ENCODE measurements at places on chromosomes 16 and 17.

GRCh38 chr16:29789775-29790182, 772 bp upstream of the KIF22 start:
- DNase-seq: no peak

GRCh38 chr16:66693149-66693548, 3.4 kb downstream of the CMTM4 start:
- no peak for DNase-seq

- DNase-seq: no peak
Measured at GRCh38 chr16:24132797-24133155, 123.4 kb upstream of the CACNG3 start.

GRCh38 chr17:60395508-60396065, 3.7 kb upstream of the USP32 start:
- DNase-seq: no peak

DNA sequence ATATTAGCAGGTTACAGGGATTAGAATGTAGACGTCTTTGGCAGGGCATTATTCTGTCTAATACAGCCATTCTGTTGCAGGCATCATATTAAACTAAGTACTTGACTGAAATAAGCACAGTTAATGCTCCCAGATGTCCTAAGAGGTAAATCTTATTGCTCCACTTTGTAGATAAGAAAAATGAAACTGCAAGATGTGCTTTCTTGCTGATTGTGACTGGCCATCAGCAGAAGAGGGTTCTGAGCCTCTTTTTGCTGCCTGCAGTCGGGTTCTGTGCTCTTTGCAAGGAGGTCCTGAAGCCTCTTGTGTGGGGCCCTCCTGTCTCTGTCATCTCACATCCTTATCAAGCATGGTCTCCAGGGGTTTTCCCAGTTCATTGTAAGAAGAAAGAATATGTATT, 167.1 kb downstream of the KCNJ2 start:
- DNase-seq: no peak

DNA sequence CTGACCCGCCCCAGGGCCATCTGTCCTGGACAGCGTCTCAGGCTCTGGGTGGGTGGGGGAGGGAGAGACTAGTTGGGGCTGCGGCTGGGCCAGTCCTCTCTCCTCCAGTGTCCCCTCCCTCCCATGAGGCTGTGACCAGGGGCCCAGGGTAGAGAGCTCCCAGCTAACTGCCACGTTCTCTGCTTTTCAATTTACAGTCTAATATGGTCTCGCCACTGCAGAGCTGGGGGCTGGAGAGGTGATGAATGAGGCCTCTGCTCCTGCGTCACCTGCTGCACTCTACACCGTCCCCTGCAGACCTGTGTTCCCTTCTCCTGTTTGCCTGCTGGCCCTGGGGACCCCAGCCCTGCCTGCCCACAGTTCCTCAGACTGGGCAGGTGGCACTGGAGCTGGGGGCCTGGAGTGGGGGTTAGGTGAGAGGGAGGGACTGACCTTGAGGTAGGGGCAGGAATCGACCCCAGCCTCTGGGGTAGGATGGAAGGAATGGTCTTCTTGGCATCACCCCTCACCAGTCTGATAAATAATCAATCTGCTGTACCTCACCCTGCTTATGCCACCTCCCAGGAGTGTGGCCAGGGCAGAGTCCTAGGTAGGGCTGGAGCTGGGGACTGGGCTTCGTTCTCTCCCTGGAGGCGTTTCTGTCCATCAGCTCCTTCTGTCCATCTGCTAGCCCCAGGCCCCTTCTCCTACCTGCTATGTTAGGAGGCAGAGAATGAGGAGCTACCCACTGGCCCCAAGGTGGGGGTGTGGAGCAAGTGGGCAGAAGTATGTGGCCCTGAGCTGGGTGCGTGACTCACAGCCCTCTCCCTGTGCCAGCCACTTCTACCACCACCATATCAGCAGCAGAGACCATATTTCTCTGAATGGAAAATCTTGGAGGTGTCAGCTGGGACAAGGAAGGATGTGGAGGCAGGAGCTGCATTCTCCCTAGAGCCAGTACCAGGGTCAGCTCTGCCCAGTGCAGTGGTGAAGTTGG, 12.9 kb downstream of the SEZ6 start:
- no peak for DNase-seq

- DNase-seq: no peak
Measured at GRCh38 chr16:58882292-58882691, 148.2 kb upstream of the GOT2 start.

GRCh38 chr16:1982013-1982433, 754 bp upstream of the NOXO1 start:
- no peak for DNase-seq

- DNase-seq: no peak
Measured at GRCh38 chr16:24534620-24535019, 4.7 kb upstream of the RBBP6 start.

GRCh38 chr17:76150712-76151622, 9.9 kb upstream of the FOXJ1 start:
- no peak for DNase-seq

DNA sequence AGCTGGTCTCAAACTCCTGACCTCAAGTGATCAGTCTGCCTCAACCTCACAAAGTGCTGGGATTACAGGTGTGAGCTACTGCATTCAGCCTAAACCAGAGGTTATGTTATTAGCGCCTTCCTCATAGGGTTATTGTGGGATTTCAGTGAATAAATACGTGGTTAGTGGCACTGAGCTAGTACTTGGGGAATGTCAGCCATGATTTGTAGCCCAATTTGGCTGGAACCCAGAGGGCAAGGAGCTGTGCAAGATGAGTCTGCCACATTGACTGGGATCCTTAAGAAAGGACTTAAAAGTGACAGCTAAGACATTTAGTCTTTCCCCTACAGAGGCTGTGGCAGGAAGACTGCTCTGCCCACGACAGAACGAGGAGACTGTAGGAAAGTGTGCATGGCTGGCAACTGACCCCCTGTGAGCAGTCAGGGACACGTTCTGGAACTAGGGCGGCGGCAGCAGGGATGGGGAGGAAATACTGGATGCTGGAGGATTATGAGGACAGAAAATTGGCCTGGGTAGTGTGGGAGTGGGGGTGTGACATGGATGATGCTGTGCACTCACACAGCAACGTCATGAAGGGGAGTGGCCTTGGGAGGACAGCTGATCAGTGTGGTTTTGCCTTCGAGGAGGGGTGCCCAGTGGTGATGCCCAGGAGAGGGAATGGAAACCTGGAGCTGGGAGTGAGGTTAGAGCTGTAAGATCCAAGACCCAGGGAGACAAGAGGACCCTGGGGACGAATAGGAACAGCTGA, 14.6 kb downstream of the ATP5PD start:
- peak; percentile 85 for DNase-seq

- no peak for DNase-seq
Measured at GRCh38 chr16:84940670-84941551, 70.4 kb downstream of the ZDHHC7 start.

- DNase-seq: no peak
Measured at GRCh38 chr16:79437764-79438751, 162.5 kb downstream of the MAF start.

DNA sequence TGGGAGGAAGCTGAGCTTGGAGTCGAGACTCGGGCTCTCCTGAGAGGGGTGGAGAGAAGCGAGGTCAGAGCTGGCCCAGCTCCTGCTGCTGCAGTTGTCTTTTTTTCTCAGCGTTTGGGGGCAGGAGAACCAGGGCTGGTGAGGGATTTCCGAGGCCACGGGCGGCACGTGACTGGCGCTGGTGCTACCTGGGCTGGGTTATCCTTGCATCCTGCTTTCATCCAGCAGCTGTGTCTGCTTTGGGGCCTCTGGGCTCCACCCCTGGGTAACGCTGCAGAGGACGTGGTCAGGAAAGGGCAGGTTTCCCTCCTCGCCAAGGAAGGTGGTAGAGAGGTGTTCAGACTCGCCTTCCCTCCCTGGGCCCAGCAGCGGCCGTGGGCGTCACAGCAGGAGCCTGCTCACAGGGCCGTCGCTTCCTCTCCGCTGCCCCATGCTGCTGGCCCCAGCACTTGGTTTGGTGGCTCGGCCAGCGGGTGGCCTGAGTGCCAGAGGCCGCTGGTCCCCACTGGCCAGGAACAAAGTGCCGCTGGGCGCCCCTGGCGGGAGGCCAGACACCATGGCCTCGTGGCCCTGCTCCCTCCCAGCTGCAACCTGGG, 22.5 kb downstream of the GSE1 start:
- no peak for DNase-seq

DNA sequence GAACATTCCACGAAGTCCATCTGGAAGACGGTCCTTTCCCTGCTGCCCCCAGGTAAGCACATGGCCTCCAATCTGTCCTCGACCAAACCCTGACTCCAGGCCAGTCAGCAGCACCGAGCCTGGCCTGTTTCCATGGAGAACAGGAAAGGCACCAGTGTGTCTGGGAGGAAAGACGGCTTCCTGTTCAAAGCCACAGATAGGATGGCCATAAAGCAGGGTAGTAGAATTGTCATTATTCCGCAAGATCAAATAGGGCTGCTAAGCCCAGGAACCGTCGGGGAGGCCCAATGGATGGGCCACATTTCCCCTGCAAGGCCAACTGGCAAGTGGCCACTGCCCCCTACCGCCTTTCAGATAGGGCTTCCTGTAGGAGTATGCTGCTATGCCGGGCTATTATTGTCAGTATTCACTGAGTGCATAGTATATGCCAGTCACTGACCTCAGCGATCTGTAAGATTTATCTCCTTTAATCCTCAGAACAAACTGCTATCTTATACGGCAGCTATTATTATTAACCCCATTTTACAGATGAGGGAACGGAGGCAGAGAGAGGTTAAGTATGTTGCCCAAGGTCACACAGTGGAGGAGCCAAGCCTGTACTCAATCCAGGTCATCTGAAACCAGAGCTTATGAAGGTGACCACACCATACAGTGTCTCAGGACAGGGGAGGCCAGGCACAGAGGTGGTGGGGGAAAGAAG, 23.0 kb upstream of the PLCG2 start:
- DNase-seq: no peak

DNA sequence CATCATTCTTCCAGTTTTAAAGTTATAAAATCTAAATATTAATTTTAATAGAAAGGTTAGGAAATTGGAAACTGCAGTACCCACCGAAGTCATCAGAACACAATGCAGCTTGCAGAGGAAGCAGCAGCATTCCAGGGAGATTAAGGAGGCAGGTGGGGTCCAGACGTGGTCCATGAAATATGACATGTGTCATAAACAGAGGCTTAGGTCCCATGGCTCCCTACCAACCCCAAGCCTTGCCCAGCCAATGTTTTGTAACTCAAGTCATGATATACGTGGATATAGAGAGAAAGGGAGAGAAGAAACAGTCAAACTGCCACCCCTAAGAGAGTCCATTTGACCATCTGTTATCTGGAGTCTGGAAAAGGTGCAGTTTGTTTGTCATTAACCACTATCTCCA, 670.0 kb downstream of the TOX3 start:
- DNase-seq: no peak

- no peak for DNase-seq
Measured at GRCh38 chr17:48814504-48814903, 2.5 kb downstream of the TTLL6 start.

- no peak for DNase-seq
Measured at GRCh38 chr16:12231666-12232065, 255.1 kb downstream of the SNX29 start.

DNA sequence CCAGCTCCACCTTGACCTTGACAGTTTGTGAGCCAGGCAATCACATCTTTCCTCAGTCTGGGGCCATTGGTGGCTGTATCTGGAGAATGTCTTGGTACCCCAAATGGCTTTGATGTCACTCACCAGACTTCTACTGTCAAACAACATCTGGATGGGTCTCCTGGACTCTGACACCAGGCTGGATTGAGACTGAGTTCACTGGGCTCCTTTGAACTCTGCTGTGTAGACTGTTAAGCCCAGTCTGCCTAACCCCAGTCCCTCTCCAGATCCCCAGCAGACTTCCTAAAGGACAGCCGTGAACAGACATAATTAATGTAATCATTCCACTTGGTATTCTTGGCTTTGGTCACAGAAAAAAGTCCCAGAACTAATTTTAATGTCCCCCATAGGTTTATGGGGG, 84.1 kb upstream of the KIFC3 start:
- no peak for DNase-seq

GRCh38 chr16:79687249-79688130, 87.0 kb upstream of the MAF start:
- DNase-seq: no peak

DNA sequence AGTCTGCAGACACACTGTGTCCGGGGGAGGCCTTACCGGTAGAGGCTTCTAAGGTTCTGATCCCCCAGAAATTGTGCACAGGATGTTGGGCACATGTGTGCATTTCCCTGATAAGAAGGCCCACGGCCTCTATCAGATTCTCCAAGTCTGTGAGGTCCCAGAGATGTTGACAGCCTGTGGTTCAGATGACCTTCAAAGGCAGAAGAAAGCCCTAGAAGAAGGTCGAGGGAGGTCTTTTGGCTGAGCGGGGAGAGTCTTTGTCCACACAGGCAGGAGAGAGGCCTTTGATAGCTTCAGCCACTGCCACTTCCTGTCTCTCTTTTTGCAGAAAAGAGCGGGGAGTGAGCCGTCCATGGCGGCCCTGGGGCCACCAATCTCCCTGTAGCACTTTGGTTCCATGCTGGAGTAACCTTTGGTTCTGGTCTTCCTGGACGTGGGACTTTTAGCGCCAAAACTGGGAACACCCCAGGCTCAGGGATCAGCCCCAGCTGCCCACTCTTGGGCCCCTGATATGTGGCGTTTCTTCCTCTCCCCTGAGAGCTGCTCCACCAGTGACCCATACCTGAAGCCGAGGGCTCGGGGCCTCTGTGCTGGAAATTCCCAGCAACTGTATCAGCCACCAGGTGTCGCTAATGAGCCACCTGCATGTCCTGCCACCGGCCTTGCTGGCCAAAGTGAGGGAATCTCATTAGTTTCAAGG, 28.1 kb upstream of the LGALS9 start:
- DNase-seq: no peak

GRCh38 chr16:2194852-2195321, 1.5 kb downstream of the CASKIN1 start:
- DNase-seq: no peak

DNA sequence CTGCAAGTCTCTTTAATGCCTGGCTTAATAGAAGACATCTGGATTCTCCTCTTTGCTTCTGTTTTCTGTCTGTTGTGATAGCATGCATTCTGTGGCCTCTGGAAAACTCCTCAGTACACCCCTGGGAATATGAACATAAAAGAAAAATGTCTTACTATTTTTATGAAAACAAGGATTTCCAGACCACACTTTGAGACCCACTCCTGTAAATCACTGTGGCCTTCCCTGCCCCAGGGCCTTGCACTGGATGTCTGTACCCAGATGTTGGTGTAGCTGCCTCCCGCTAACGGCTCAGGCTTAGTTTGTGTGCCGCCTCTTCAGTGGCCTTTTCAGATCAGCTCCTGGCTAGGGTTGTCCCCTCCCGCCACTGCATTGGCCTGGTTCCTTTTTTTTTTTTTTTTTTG, 126.6 kb downstream of the SOCS1 start:
- DNase-seq: no peak

- no peak for DNase-seq
Measured at GRCh38 chr17:356671-357434, 4.2 kb upstream of the RPH3AL start.

GRCh38 chr17:50840311-50840851, 5.0 kb downstream of the WFIKKN2 start:
- no peak for DNase-seq

DNA sequence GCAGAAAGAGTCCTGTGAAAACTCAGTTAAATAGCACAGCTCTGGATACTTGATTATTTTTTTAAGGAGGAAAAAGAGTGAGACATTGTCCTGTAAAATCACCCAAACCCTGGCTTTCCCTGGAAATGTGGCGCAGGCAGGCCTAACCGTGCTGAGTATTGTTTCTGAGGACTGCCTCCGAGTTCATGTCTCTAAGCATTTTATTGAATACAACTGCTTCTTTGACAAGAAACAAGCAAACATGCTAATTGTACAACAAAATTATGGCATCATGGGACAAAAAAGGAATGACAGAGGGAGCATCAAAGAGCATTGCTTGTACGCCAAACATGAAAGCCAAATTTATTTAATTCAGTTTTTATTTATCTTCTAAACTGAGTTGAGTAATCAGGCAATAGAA, 64.5 kb upstream of the HSBP1 start:
- DNase-seq: no peak

Data from NCI-H446 treated with DMSO at 0.1 percent for 48 hours (cell line).